Activated CD8-positive, alpha-beta memory T cell treated with anti-CD3 and anti-CD28 coated beads, Interleukin-2, amount 10 ng/mL, durations not matched to agents 7 days and 5 days (primary cell): ENCODE measurements at places on chromosomes 2 and 18. TPM values are rescaled to one million over a fixed set of nuclear protein-coding genes. Genes with fewer than 3 reads are reported as not detected.

Gene EPAS1
- 15.6 TPM for total RNA-seq

Gene CD28
- total RNA-seq: 30.5 TPM

Gene FBXO15
- 0.23 TPM for total RNA-seq

Gene CEBPZOS
- total RNA-seq: 37.9 TPM

GRCh38 chr18:13680612-13681011 is 45.7 kb downstream of the FAM210A start:
- DNase-seq: no peak

DNA sequence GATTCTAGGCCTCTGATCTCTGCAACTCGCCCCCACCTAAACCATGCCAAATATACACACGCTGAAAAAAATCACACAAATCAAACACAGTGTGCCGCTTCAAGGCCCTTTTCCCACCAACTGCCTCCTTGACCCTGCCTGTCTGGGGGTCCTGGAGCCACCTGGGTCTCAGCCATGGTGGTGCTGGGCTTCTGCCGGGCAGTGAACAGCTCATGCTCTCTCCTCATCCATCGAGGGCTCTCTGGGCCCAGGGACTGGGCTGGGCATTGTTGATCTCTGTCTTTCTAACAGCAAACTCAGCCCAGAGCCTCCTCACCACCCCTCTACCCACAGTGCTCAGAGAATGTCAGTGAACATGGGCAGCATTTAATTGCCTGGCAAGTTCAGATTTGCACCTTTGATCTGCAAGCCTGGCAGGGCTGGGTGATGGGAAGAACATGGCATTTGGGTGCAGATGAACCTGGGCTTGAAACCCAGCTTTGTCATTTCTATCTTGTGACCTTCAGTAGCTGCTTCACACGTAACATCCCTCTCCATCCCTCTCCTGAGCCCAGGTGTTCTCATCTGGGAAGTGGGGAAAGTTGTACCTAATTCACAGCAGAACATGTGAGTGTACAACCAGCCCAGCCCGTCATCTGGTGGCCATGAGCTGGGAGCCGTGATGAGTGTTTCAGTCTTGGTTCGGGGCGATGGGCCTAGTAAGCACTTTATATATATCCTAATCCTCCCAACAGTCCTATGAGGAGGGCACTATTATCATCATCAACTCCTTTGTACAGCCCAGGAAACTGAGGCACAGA is 46.1 kb downstream of the SDC1 start:
- DNase-seq: no peak

GRCh38 chr2:78034706-78035105 is 512.5 kb upstream of the LRRTM4 start:
- DNase-seq: no peak

- no peak for DNase-seq
These were observed at the start of gene COL5A2 for GRCh38 chr2:189179570-189179950. COL5A2 (minus strand) TSS chr2:189179761; CDS start chr2:189179604, 157 bp downstream.

DNA sequence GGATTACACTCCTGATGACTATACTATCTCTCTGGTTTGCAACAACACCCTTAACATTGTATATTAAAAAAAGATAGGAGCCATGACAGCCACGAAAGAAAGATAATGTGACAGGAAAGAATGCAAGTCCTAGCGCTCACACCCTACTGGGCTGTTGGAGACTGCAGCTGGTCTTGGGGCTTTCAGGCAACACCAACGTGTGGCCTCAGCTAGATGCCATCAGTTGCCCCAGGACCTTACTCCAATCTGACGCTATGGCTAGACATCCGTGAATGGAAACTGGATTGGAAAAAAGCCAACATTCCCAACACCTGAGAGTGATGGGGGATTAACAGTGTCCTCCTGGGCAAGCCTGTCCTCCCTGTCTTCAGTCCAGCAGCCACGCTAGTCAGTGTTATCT is 357.4 kb upstream of the GULP1 start:
- no peak for DNase-seq

GRCh38 chr2:26195040-26195984 is 22.4 kb downstream of the GAREM2 start:
- DNase-seq: no peak

DNA sequence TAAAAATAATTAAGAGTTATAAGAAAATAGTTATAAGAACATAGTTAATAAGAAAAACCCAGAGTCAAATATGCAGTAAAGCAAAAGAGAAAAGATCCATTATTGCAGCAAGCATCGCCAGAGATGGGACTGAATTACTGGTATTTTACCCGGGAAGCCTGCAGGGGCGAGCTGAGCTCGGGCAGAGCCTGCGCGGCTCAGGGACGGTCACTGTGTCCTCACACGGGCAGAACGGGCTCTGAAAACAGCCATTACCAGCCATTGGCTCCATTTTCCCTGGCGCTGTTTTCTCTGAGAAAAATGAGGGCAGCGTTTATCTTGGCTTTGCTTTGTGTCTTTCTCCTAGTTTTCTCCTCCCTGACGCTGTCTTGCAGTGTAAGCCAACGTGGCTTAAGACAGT is 95.3 kb upstream of the ALKAL2 start:
- no peak for DNase-seq

DNA sequence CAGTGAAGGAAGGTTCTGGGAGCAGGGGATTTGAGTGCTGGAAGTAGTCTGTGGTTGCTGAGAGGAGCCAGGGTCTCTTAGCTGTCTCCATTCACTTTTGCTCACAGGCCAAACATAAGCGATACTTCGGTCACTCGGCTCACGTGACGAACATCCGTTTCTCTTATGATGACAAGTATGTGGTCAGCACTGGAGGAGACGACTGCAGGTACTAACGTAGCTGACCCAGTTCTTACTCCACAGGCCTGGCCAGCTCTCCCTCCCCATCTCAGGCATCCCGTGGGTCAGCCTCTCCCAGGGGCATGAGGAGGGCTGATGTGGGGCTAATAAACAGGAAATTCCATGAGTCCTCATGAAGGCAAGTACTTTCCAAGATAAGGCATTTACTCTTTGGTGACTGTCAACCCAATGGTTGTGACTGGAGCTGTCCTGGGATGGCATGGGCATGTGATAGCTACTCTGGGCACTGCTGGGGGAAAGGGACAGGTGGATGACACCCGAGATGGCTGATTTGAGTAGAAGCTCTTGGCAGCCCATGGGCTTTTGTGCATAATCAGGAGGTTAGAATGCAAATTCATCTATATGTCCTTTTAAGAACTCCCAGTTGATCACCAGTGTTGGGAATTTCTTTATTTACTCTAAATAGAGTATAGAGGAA is 81.6 kb downstream of the RTN4 start:
- DNase-seq: no peak

- DNase-seq: no peak
These were observed 717.9 kb upstream of the SLC8A1 start for GRCh38 chr2:41169744-41170143.
